GM12891 (cell line): ENCODE measurements at places on chromosomes 4 and X.

DNA sequence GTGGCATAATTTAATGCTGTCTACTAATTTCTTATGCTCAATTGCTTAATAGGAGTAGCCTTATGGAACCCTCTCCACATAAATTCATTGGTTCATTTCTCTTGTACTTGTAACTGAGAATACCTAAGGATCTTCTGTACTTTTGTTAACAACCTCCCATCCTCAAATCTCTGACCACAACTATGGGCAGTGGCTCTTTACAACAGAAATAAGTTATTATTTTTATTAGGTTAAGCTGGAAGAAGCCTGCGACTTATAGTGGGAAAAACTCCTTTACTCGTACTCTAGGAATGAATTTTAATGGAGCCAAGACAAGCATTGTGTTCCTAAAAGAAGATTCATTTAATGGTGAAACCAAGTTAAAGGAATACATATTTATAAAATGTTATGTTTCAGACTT, 337.1 kb upstream of the CTSO start:
- no peak for DNase-seq

- DNase-seq: no peak
Measured at GRCh38 chrX:139086246-139086645, 374.7 kb upstream of the FGF13 start.

DNA sequence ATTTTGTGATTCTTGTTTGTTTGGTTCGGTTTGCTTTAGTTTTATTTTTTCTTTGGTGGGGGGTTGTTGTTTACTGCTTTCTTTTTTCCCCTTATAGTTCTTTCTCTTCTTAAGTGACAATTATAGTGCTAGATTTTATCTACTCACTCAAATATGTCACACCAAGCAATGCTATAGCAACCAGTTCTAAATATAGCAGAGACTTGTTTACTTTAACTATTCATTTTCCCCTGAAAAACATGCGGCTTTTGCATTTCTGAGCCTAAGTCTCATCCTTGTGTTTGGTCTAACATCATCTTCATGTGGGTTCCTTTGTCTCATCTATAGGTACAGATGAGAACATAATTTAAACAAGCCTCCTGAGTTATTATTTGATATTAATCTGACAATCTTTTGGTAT, 676.6 kb downstream of the FAT4 start:
- DNase-seq: no peak

GRCh38 chr4:151025759-151026158, 10.7 kb upstream of the LRBA start:
- no peak for DNase-seq

DNA sequence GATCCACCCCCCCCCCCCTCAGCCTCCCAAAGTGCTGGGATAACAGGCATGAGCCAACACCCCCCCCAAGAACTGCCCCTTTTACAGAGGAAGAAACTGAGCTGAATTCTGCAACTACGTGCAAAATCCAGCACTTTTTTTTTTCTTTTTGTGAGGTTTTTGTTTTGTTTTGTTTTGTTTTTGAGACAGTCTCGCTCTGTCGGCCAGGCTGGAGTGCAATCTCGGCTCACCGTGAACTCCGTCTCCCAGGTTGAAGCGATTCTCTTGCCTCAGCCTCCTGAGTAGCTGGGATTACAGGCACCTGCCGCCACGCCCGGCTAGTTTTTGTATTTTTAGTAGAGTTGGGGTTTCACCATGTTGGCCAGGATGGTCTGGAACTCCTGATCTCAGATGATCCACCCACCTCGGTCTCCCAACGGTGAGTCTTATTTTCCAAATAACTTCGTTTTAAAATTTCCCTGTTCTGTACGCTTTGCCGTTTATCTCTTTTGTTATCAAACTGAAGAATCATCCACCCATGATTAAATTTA, 4.9 kb downstream of the CRLF2 start:
- DNase-seq: no peak

DNA sequence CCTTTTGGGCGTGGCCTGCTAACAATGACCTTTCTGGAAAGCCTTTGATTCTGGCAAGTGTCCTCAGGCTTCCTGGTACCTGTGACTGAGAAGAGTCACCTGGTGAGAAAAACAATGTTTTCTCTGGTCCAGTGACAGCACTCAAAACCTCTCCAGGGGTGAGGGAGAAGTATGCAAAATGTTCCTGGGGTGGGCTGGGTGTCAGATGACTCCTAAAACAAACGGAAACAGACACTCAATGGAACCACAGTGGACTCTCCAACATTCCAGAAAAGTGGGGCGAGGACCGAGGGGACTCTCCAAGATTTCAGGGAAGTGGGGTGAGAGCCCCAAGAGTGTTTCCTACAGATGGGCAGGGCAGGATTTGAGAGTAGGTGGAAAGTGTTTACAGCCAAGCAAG, 69.5 kb downstream of the ANAPC4 start:
- no peak for DNase-seq
